ENCODE measurements at places on chromosomes 6 and 20. TPM values are rescaled to one million over a fixed set of nuclear protein-coding genes. Genes with fewer than 3 reads are reported as not detected.

GRCh38 chr20:36336954-36337704 is 31.0 kb downstream of the DLGAP4 start:
- peaks cover 17% of the 10 kb centered on the region for H3K27me3 ChIP-seq
- no peak for DNase-seq
- no peak overlapping the region for H3K4me3 ChIP-seq
- H3K36me3 ChIP-seq, result no peaks in the 10 kb centered on the region

- H3K36me3 ChIP-seq, result no peaks in the 10 kb centered on the region
- no peak for DNase-seq
- no peak overlapping the region for H3K4me3 ChIP-seq
These were observed 244.5 kb downstream of the CD83 start for GRCh38 chr6:14361956-14362587.

- no peaks in the 10 kb centered on the region for H3K4me1 ChIP-seq
- DNase-seq, result no peak
- no peak overlapping the region for H3K4me3 ChIP-seq
- H3K36me3 ChIP-seq, result no peaks in the 10 kb centered on the region
- H3K27me3 ChIP-seq, result no peaks in the 10 kb centered on the region
These were observed 37.8 kb downstream of the PTPRT start for GRCh38 chr20:43151901-43152300.

- no peak overlapping the region for H3K27ac ChIP-seq
- peak; percentile 25 for DNase-seq
- H3K27me3 ChIP-seq, result no peaks in the 10 kb centered on the region
- H3K36me3 ChIP-seq, result no peaks in the 10 kb centered on the region
- H3K4me1 ChIP-seq, result no peaks in the 10 kb centered on the region
- no peak overlapping the region for H3K4me3 ChIP-seq
These were observed 311.4 kb downstream of the EPM2A start for GRCh38 chr6:145423936-145424335.

- H3K4me3 ChIP-seq, result peak overlapping the region; percentile 51
- no peaks in the 10 kb centered on the region for H3K36me3 ChIP-seq
- no peak overlapping the region for H3K27ac ChIP-seq
- peaks cover 4% of the 10 kb centered on the region for H3K4me1 ChIP-seq
- DNase-seq, result peak; percentile 88
These were observed 17.6 kb upstream of the EIF2S2 start for GRCh38 chr20:34129518-34130162.

- no peak overlapping the region for H3K27ac ChIP-seq
These were observed 17.6 kb downstream of the HLA-DOB start for GRCh38 chr6:32799168-32799567.

- no peaks in the 10 kb centered on the region for H3K27me3 ChIP-seq
- peaks cover 17% of the 10 kb centered on the region for H3K4me1 ChIP-seq
- peak; percentile 64 for DNase-seq
- no peak overlapping the region for H3K27ac ChIP-seq
These were observed 304.5 kb downstream of the PRL start for GRCh38 chr6:21992178-21992967.

- peaks cover 61% of the 10 kb centered on the region for H3K4me1 ChIP-seq
- H3K36me3 ChIP-seq, result no peaks in the 10 kb centered on the region
- no peaks in the 10 kb centered on the region for H3K27me3 ChIP-seq
- peak; percentile 21 for DNase-seq
- peak overlapping the region; percentile 67 for H3K27ac ChIP-seq
These were observed 142.5 kb downstream of the CD164 start for GRCh38 chr6:109239651-109240321.

DNA sequence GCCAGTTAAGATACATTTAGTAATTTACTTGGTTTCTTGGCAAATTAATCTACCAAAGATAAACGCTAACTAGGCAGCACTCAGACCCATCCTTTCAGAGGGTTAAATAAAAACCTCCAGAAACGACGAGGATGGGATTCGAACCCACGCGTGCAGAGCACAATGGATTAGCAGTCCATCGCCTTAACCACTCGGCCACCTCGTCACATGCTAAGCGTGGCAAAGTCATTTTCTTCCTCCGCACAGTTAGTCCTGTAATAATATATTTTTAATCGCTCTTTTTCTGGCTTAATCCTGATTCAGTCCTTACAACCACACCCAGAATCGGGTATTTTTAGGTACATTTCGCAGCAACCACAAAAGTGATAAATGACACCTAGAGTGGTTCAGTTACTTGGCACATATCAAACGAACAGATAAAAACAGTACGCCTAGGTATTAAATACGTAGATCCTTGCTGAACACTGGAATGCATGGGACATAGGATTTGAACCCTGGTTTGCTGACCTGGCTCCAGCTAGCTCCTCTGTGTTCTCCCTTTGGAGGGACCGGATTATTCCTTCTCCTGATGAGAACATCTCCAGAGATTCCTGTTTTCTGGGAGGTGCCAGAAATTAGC is 71.6 kb downstream of the GPX5 start:
- no peak overlapping the region for H3K27ac ChIP-seq
- DNase-seq, result peak; percentile 60
- H3K36me3 ChIP-seq, result no peaks in the 10 kb centered on the region

DNA sequence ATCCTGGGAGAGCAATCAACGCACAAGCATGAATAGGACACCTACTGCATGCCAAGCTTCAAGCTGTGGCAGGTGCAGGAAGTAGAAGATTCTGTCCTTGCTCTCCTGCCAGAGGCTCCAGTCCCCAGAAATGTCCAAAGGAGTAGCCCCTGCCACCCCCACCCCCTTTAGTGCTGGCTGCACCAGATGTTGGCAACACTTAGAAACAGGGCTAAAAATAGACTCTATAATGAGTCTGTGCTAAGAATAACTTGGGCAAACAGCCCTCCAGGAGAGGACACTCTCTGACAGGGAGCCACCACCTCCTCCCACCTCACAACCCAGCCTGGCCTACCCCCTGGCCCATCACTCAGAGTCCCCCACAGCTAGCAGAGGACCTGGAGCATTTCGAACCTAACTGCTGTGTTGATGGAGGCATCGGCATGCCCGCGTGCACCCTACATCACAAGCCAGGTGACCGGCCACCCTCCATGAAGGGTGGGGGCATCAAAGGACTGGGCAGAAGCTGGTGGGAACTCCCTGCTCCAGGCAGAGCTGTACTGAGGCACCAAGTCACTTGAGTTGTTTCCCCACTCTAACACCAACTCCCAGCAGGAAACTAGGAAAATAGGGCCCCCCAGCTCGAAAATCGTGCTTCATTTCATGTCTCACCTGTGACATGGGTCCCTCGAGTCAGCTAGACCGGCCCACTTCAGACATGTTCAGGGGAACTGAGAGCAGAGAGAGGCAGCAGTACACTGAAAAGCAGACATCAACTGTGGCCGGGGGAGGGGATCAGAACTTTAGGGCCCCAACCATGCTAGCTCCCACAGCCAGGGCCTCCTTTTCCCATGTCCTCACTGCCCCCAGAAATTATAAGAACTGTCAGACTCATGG is 18.7 kb downstream of the TFEB start:
- H3K27ac ChIP-seq, result no peak overlapping the region
- peaks cover 22% of the 10 kb centered on the region for H3K4me1 ChIP-seq
- DNase-seq, result no peak
- H3K27me3 ChIP-seq, result no peaks in the 10 kb centered on the region
- no peaks in the 10 kb centered on the region for H3K36me3 ChIP-seq

DNA sequence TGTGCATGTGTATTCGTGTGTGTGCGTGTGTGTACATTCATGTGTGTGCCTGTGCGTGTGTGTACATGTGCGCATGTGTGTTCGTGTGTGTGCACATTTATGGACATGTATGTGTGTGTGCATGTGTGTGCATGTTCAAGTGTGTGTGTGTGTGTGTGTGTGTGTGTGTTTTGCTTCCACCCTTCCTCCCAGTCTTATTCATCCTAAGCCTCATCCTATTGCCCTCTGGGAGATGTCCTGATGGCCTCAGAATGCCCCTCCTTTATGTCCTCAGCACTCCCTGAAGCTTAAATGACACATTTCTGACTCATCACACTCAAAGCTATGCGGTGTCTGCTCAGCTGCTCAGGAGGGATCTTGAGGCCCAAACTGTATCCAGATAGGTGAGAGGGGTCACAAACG is 76.6 kb upstream of the CCDC167 start:
- peaks cover 19% of the 10 kb centered on the region for H3K4me1 ChIP-seq
- peak; percentile 81 for DNase-seq
- no peaks in the 10 kb centered on the region for H3K27me3 ChIP-seq
- peak overlapping the region; percentile 20 for H3K27ac ChIP-seq
- H3K4me3 ChIP-seq, result no peak overlapping the region
- H3K36me3 ChIP-seq, result no peaks in the 10 kb centered on the region

- peak overlapping the region; percentile 98 for H3K27ac ChIP-seq
- H3K4me3 ChIP-seq, result peak overlapping the region; percentile 91
- H3K36me3 ChIP-seq, result peaks cover 41% of the 10 kb centered on the region
- peaks cover 53% of the 10 kb centered on the region for H3K4me1 ChIP-seq
These were observed 7.2 kb downstream of the TFAP2A start for GRCh38 chr6:10407674-10408054.

GRCh38 chr6:163825033-163825432 is 410.5 kb downstream of the QKI start:
- no peaks in the 10 kb centered on the region for H3K4me1 ChIP-seq
- no peaks in the 10 kb centered on the region for H3K27me3 ChIP-seq
- peak; percentile 44 for DNase-seq
- no peak overlapping the region for H3K27ac ChIP-seq
- H3K4me3 ChIP-seq, result no peak overlapping the region

The PNLDC1 gene
- not detected for total RNA-seq

The GTSF1L gene
- total RNA-seq, result not detected

The SUMO4 gene
- not detected for total RNA-seq

The TRIM31 gene
- 0.11 TPM for total RNA-seq

The PPIL6 gene
- 0.62 TPM for total RNA-seq
